ENCODE measurements at places on chromosomes 1 and 21.

DNA sequence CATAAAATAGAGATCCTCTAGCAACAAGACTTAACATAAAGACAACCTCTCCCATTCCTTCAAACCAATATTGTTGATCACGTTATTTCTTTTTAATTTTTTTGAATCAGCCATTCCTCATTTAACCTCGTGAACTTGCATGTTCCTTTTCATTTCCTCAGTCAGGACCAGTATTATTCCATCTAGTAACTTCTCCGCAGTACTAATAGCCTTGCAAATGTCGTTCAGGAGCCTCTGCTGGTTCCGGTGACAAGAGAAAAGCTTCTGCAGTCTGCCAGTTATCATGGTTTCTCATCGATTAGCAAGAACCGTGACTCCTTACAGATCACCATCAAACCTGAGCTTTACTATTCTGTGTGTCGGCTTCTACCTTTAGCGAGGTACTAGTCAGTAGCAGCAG lies 3.0 kb downstream of the APP start:
- DNase-seq, result no peak

DNA sequence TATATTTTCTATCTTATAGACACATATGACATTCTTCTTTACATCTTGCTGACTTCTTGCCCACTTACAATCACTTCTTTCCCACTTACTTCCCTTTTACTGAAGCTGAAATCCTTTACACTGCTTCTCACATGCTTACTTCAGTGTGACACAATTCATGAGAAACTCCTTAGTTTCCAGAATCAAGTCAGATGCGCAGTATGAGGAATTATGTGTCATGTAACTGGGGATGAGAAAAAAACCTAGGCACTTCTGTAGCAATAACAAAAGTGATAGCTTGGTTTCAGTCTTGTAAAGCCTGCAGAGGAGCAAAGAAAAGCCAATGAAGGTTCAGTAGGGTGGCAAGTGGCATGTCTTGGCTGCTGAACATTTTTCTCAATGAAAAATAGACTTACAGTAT lies 566.2 kb upstream of the RGS18 start:
- no peak for DNase-seq

DNA sequence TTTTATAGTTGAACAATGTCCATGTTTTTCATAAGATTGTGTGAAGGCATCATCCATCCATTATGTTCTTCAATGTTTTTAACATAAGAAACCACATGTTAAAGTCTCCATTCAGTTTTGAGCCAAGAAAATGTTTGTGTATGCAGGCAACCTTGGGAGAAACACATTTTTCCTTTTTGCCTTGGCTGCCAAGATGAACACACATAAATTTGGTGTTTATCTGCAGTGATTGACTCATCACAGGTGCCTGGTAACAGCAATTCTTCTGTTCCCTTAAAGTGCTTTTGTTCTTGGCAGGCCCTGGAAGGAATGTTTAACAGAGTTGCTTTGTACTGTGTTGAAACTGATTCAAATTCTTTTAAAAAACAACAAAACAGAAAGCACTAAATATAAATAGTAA lies 709.9 kb upstream of the ADGRL4 start:
- DNase-seq, result peak; percentile 81

DNA sequence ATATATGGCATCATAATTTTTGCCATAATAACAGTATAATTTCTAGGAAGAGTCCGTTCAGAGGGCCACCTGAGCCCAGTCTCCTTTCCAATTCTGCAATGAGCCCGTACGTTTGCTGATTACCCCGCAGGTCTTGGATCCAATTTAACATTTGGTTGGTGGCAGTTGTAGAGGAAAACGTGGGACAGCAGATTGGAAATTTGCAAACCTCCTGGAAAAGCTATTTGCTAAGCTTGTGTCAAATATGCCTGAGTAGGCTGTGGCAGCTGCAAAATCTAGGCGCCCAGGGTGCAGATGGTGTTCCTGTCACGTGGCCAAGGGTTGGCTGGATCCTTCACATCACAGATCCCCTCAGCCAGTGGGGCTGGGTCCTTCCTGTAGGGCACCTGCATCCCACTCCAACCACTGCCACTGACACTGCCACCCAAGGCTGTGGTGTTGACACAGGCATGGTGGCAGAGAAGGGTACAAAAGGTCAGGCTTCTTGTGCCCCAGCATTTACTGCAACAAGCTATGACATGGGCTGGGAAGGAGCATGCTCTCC lies 174.8 kb upstream of the SYT6 start:
- DNase-seq, result no peak

DNA sequence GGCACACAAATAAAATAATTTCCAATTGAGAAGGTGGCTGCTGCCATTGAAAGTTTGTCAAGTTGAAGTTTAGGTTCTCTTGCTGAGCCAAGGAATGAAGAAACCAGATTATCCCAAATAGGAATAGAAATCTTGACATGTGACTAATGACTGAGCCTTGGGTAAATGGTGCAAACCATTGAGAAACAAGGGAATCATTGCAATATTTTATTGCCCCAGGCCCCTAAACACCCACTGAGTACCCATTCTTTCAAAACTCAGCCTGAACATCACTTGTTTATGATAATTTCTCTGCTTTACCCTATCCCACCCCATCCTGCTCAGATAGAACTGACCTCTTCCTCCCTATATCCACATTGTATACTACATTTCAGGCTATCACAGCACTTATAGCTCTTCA lies 46.6 kb upstream of the VTCN1 start:
- no peak for DNase-seq

GRCh38 chr1:111963985-111964738 lies 25.3 kb downstream of the KCND3 start:
- no peak for DNase-seq

DNA sequence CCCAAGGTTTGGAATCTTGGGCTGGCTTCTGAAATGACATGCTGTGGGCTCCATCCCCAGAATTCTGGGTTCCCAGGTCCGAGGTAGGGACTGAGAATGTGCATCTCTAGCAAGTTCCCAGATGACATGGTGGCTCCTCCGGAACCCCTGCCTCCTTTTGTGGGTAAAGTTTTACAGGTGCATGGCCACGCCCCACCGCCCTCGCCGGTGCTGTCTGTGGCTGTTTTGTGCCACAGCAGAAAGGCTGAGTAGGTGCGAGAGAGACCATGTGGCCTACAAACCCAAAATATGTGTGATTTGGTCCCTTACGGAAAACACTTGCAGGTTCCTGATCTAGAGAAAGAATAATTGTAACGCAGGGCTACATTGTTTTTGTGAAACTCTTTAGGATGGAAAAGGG lies 30.9 kb downstream of the SKI start:
- DNase-seq, result no peak

DNA sequence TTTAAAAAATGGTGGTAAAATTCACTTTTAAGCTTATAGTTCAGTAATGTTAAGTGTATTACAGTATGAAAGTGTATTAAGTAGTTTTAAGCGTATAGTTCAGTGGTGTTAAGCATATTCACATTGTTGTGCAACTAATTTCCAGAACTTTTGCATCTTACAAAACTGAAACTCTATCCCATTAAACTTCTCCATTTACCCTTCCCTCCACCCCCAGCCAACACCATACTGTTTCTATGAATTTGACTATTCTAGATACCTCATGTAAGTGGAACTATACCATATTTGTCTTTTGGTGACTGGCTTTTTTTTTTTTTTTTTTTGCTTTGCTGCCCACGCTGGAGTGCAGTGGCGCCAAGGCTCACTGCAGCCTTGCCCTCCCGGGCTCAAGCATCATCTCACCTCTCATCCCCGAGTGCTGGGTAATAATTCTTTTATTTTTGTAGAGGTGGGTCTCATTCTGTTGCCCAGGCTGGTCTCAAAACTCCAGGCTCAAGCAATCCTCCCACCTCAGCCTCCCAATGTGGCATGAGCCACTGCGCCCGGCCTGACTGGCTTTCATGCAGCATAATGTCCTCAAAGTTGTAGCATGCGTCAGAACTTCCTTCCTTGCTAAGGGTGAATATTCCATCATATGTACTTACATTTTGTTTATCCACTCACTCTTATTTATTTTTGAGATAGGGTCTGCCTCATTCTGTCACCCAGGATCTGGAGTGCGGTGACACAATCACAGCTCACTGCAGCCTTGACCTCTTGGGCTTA lies 45.1 kb upstream of the BMP8B start:
- no peak for DNase-seq

GRCh38 chr1:37034121-37035013 lies at the start of gene GRIK3:
TSS of gene GRIK3 (minus strand) at chr1:37034515. CDS start at chr1:37034108, 407 bp downstream.
- no peak for DNase-seq

- DNase-seq, result no peak
Measured at GRCh38 chr1:10851024-10852013, 54.9 kb upstream of the CASZ1 start.

DNA sequence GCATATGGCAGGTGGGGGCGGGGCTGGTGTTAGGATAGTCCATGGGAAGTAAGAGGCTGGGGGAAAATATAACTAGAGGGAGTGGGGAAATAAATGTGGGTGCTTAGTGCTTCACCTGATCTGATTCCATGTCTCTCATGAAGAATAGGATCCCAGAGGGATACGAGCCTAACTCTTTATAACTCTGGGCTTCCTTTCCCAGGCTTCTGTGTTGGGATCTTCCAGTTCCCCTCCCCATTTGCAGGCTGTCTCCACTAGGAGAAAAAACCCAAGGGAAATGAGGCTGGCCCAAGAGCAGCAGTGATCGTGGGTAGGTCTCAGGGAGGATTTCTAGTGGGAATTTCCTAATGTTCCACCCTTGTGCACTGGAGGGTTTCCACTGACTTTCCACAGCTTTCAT lies 1.6 kb downstream of the KCNJ9 start:
- DNase-seq, result no peak

DNA sequence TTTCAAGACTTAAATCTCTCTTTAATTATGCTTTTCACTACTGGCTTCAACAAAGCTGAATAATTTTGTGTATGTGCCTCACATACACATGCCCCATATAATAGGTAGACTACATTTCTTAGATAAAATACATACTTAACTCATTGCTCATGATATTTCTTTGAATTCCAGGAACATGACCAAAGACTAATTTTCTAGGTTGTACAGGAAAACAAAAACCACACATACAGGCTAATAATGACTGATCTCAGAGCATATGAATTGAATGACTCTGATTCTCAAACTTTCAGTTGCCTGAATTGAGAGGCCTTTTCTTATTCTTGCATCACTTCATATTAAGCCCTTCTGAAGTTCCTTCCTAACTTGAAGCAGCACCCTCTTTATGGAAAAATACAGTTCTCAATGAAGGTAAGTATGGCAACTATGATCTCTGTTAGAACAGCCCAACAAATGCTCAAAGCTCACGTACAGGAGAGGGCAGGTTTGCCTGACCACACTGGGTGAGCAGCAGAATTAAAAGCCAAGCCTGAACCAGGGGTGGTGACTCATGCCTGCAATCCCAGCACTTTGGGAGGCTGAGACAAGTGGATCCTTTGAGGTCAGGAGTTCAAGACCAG lies 22.6 kb upstream of the UAP1 start:
- peak; percentile 55 for DNase-seq

DNA sequence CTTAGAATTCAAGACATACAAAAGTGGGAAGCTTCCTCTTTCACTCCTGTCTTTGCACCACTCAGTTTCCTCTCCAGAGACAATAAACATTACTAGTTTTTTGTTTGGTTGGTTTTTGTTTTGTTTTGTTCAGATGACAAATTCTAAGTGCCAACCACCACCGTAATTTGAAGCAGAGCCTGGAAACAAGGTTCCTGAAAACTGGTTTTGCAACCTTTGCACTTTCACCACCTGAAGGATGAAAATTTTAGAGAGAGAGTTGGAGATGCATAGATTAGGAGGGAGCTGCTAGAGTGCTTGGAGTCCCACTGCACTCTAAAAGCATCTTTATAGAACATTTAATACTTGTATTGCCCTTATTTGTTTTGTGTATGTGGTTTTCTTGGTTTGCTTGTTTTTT lies 20.2 kb upstream of the MGST3 start:
- DNase-seq, result no peak

DNA sequence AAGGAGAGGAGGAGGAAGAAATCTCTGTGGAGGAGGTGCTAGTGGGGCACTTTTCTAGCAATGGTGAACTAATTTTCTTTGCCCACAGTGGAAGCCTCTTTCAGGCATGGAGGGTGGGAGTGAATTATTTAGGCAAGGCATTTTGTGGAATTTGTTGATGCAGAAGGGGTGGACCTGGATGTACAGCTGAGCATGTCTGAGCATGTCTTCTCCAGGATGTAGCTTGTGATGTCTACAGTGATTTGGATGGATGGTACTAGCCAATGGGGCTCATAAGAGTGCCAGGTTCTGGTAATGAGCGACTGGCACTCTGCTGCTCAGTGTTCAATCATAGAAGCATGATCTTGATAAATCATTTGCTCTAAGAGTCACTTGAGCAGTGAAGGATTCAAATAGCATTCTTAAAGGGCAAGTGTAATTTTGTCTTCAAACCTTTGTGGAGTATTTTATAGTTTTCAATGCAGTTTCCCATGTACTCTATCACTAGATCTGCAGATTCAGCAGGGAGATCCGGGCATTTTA lies 153.9 kb upstream of the LMO4 start:
- no peak for DNase-seq

GRCh38 chr1:104248385-104248784 lies 498.7 kb downstream of the AMY1C start:
- DNase-seq, result no peak

GRCh38 chr1:47792779-47793178 lies 204.4 kb downstream of the TRABD2B start:
- no peak for DNase-seq

DNA sequence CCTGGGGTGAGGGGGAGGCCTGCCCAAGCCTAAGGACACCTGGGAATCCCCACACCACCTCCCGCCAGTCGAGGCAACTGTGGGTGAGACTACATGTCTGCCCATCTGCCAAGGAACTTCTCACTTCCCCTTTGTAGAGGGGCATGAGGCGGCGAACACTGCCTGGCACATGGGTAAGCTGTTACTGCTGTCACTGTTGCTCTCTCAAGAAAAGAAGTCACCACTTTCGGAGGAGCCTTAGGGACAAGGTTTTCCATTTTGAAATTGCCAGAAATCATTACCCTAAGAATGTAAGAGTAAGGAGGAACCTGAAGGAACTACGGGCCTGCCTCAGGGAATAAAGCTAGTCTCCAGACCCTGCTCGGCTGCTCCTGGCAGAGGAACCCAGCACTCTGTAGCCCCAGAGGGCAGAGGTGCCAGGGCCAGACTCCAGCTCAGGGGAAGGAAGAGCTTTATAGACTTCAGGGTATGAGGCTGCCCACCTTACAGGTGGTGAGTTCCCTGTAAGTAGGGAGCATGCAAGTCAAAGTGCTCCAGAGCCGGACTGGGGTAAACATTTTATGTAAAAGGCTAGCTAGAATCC lies 23.3 kb downstream of the SLC2A1 start:
- no peak for DNase-seq

DNA sequence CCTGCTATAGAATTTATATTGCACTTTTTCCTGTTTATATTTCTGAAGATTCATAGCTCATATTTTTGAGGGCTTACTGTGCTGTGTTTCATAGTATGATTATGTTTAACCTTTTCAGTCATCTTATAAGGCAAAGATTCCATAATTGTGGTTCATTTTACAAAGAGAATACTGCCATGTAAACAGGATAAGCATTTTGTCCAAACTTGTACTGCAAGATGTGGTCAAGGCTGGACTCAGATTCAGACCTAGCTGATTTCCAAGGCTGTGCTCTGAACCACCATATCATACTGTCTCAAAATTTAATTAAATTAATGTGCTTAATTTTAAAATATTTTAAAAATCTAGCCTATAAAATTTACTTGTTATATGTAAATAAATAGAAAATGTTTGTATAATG lies 31.4 kb downstream of the STXBP3 start:
- no peak for DNase-seq

Data from skeletal muscle cell (primary cell).